ENCODE measurements at places on chromosomes 1 and 21.
A peak's percentile ranks its signal among the peaks of the same experiment; 100 is the strongest.

DNA sequence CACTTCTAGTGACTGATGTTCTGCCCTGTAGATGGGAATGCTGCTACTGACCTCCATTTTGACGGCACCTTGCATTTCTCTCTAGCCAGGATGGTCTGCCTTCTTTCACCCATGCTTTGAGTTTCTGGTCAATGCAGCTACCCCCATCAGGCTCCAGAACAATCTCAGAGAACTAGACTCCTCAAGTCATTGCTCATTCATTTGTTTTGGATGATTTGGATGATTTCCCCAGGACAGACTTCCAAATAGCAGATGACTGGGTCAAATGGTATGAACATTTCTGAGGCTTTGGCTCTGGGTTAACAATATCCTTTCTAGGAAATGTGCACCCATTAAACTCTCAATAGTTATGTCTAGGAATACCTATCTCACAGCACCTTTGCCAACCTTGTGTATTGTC is 63.9 kb downstream of the CSMD2 start:
- DNase-seq = peak; percentile 91

DNA sequence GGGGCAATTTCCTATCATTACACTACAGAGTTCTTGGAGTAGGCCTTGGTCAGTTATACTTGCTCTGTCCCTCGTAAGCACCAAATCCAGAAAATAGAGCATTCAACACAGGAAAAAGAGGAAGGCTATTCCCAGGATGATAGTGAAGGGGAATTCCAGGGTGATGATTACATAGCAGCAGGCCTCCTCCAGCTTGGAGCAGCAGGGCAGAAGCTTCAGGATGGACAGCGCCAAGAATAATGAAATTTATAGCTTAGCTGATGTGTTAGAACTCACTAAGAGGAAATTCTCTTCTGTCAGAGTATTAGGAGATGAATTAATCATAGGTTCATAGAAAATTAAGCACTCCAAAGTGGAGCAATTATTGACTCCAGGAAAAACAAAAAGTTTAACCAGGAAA is 10.8 kb upstream of the SMAP2 start:
- DNase-seq = peak; percentile 46

- no peak for DNase-seq
Observed at GRCh38 chr1:237029850-237030535, 12.0 kb upstream of the RYR2 start.

GRCh38 chr1:92424381-92424780 is 62.3 kb downstream of the GFI1 start:
- no peak for DNase-seq

DNA sequence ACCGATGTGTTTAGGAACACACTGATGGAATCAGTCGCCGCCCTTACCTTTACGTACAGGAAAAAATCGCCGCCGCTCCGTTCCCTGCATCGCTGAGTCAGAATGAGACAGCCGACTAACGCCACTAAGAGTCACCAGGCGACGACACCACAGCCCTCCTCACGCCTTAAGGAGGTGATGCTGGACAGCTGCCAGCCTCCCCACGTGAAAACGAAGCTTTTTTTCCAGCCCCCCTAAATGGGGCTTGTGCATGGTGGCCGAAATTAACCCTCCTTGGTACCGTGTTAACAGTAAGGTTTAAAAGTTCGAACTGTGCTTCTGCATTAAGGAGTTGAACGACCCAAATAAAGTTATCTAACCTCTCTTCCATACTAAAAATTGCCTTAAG is 511 bp downstream of the DNTTIP2 start:
- peak; percentile 26 for DNase-seq

DNA sequence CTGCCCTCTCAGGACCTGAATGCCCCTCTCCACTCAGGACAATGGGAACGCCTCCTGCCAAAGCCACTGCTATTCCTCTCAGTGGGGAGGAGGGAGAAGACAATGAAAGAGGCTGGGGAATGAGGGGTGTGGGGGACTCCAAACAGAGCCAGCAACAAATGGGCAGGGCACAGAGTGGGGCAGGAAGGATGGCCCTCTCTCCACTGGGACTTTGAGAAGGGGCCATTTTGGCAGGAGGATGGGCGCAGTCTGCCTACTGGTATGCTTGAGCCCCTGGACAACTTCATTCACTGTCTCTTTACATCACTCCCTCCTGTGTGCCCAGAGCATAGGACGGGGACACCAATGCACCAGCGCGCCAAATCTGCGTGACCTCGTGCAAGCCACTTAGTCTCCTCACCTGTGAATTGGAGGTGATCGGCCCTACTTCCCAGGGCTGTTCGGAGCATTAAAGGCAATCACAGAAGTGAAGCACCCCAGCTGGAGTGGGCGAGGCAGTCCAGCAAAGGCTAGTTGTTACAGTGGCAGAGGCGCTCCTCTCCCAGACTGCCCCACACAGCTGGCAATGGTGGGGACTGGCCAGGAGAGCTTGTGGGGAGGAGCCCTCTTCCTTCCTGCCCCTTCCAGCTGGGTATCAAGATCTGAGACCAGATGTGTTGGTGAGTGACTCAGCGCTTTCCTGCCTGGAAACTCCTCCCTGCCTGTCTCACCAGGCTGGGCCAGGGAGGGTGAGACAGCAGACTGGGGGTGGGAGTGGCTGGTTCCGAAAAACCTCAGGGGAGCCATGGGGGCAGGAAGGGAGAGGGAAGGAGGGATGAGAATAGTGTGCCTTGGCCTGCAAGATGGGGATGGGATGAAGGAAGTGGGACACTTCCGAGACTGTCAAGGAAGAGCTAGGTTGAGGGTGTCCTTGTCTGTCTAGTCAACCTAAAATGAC is 22.4 kb upstream of the SYNC start:
- DNase-seq = peak; percentile 96

- DNase-seq = no peak
Observed at GRCh38 chr1:3640121-3640837, 9.6 kb downstream of the WRAP73 start.

- DNase-seq = no peak
Observed at GRCh38 chr1:119506941-119507340, at the start of gene HSD3B1. TSS of gene HSD3B1 (plus strand) at chr1:119507210. CDS start at chr1:119507477, 267 bp downstream.

DNA sequence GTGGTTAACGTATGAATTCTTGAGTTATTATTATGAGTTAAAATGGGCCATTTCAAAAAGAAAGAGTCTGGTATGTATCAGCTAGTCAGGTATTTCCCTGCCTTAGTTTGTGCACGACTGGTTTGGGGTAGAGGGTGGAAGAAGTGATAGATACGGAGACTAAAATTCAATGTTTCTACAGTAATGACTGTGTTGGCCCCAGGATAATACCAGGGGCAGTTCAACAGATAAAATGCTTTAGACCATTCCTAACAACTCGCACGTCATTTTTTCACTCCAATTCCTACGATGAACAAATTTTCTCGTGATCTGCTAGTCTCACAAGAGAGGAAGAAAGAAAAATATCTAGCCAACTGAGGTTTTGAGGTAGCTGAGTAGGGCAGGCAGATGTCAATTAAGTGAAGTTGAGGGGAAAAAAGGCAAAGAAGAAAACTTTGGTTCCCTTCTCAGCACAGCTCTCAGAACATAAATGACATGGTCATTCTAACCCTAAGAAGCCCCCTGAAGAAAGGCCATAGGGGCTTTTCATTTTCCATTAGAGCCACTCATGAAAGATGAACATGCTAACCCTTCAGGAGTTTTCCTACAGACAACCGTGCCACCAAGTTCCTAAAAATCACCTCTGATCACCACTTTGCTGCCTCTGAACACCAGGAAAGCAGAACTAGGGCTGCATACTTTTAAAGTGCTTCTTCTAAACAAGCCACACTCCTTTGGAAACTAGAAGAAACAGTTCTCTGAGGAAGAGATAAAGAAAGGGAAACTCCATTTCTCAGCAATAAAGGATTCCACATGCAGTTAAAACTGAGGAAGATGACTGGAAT is 5.6 kb downstream of the MCOLN2 start:
- no peak for DNase-seq

GRCh38 chr1:236734141-236734765 is 48.0 kb downstream of the ACTN2 start:
- DNase-seq = no peak

- DNase-seq = no peak
Observed at GRCh38 chr1:197705941-197706340, 69.3 kb downstream of the DENND1B start.

DNA sequence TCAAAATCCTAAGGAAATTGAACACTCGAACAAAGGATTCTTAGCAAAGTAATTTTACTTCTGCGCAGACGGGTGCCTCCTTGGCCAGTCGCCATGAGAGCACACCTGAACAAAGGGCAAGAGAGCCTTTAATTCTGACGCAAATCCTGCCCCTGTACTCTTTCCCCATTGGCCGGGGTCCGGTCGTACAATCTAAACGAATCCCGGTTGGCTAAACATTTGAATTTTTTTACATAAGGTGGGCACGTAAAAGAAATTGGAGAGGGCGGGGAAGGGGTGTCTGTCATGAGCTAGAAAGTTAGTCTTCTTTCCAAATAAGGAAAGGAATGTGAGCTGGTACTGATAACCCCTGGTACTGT is 8.2 kb upstream of the IL22RA1 start:
- DNase-seq = no peak
